ENCODE measurements at places on chromosomes 6 and 20.

GRCh38 chr6:26141378-26141904 is 54.2 kb downstream of the HFE start:
- peak; percentile 57 for DNase-seq

GRCh38 chr6:159490298-159490937 is 202.6 kb downstream of the SOD2 start:
- DNase-seq, result no peak

DNA sequence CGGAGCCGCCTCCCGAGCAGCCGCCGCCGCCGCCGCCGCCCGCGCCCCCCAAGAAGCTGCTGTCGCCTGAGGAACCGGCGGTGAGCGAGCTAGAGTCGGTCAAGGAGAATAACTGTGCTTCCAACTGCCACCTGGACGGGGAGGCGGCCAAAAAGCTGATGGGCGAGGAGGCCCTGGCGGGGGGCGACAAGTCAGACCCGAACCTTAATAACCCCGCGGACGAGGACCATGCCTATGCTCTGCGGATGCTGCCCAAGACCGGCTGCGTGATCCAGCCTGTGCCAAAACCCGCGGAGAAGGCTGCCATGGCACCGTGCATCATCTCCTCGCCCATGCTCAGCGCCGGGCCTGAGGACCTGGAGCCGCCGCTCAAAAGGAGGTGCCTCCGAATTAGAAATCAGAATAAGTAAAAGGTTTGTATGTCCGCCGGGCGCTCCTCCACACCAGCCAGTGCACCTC is 145.2 kb downstream of the SOBP start:
- DNase-seq, result no peak

DNA sequence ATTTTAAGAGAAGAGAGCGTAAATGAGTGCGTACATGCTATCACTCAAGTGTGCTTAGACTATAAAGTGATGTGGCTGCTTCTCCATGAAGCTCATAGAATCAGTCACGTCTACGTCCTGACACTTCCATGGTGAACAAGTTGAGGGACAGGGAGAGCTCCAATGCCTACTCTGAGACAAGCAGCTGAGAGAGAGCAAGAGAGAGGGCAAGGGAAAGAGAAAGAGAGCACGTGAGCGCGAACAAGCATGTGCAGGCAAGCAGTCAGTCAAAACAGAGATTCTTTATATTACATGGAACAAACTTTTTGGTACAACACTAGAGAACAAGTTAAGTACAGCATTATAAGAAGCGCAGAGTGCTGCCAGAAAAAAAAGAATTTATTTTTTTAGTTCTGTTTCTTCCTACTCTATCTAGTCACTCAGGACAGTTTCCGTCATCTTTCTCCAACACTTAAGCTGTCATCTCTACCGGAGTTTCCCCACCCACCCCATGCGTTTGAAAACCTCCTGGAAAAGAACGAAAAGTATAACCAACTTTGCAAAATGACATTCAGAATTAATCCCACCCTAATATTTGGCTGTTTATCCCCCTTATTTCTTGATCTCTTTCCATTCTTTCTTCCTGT is 61.8 kb downstream of the EPB41L2 start:
- no peak for DNase-seq

DNA sequence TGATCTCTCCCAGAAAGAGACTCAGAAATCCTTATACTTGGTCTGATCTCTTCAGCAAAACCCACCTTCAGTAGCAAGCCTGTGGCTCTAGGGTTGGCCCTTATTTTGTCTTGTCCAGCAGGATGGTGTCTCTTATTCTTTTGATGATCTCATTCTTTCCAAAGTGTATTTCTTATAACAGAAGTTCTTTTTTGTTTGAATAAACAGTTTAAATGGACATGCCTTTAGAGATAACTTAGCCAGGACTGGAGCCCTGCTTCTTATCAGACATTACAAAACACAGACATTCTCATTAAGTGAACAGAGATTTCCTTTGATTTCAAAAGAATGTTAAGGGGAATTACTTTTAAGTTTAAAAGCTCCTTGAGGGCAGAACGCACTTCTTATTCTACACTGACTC is 31.7 kb downstream of the KCNS1 start:
- DNase-seq, result no peak

All from ecto neural progenitor cell (in vitro differentiated cells).